WERI-Rb-1 (cell line): ENCODE measurements at places on chromosomes 5 and 9.

- DNase-seq = no peak
Observed at GRCh38 chr9:131346559-131346958, 47.3 kb upstream of the PRRC2B start.

DNA sequence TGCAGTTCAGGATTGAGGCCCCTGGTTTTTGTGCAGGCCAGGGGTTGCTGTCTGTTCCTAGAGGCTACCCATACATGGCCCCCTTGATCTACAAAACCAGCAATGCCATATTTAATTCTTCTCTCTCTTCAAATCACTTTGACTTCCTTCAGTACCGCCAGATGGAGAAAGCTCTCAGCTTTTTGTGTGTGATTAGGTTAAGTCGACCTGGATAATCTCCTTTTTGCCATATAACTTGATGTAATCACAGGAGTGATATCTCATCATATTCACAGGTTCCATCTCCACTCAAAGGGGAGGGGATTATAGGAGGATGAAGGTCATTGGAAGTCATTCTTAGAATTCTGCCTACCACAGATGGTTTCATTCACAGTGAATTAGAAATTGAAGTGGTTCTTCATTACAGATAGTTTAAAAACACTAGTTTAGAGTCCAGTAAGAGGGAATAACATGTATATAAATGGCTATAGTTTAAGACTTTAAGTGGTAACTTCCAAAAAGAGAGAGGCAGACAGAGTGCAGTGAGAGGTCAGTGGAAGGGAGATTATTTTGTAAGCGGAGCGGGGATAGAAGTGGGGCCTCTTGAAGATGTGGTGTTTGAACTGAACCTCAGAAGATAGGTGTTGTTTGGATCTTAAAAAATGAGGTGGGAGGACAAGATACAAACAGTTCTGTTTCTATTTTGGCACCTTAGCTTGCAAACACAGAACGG, 85.9 kb downstream of the GALNT10 start:
- DNase-seq = peak; percentile 57

DNA sequence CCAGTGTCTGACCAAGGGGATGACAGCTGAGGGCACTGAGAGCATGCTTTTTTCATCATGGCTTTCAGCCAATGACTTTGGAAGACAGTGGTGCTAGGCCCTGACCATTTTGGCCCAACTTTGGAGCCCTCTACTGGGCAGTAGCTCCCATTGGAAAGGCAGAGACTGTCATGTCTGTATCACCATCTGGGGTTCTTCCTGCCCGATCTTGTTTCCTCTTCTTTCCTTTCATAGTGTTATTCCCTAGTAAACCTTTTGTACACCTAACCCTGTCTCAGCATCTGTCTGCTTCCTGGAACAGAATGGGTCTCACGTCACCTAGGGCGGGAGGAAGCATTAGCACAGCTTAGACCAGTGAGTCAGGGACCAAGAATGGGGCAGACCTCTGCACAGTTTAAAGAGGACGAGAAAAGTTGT, 97.4 kb upstream of the MAST4 start:
- peak; percentile 32 for DNase-seq

GRCh38 chr9:111866976-111867375, 29.6 kb upstream of the UGCG start:
- DNase-seq = no peak

DNA sequence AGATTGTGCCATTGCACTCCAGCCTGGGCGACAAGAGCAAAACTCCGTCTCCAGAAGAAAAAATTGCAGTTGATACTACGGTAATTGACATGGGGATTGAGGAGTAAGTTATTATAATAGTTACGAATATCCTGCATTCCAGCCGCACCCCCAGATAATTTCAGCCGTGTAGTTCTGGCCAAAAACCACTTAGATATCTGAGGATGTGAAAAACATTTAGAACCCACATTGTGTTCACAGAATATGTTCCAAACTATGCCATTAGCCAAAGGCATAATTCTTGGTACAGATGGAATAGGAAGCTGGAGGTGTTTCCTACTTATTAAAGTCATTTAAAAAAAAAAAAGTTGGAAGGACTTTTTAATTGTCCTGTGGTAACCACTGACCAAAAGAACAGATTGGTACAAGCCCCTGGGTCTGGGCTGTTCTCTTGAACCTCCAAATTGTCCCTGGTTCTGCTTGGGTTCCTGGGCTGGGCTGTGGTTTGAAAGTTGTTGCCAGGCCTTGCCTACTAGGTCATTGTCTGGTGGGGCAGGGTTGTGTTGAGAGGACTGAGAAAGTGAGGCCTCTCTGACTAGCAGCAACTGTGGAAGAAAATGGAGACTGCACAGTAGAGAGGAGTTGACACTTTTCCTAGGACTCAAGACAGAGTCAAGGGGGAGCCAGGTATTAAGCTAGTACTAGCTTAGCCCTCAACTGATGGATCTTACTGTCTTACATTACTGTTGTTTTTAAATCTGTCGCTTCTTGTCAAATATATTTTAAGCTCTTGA, 198.8 kb downstream of the NR3C1 start:
- no peak for DNase-seq

DNA sequence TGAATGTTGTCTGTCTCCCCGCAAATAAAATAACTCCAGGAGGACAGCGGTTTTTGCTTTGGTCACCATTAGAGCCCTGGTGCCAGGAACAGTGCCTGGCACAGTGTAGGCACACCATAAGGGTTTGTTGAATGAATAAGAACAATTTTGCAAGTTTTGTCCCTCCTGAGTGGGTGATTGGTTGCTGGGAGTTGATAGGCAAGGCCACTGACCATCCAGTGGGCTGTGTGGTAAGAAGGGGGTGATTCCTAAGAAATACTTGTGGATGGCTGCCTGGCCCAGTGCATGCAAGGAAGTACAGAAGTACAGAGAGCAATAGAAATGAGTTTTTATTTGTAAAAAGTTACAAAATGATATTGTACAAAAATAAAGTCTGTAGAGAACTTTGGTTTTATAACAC, 27.5 kb downstream of the GDNF start:
- no peak for DNase-seq
